Ovary (tissue), 10 donors: ENCODE measurements at places on chromosomes 3 and 15. TPM values are rescaled to one million over a fixed set of nuclear protein-coding genes. Genes with fewer than 3 reads are reported as not detected.

IL17RB gene
- 1.6 TPM for total RNA-seq

WDR82 gene
- total RNA-seq, result 104 TPM

THRB gene
- total RNA-seq, result 4.9 TPM

CHMP2B gene
- total RNA-seq, result 39.9 TPM

TP63 gene
- total RNA-seq, result 0.18 TPM

FEZF2 gene
- total RNA-seq, result not detected

ISLR gene
- total RNA-seq, result 156 TPM

GRK7 gene
- total RNA-seq, result not detected

PLD1 gene
- total RNA-seq, result 43.6 TPM

TMCO5A gene
- total RNA-seq, result not detected

CFAP161 gene
- 1.3 TPM for total RNA-seq

MKRN2 gene
- total RNA-seq, result 23.8 TPM

RPLP1 gene
- 2,318 TPM for total RNA-seq

ROBO2 gene
- total RNA-seq, result 4.9 TPM

CCR5 gene
- total RNA-seq, result 1.2 TPM

PLOD2 gene
- 41.3 TPM for total RNA-seq

TTLL13 gene
- 0.13 TPM for total RNA-seq

UTS2B gene
- 1.0 TPM for total RNA-seq

SCN5A gene
- 3.8 TPM for total RNA-seq

IRAK2 gene
- 1.4 TPM for total RNA-seq

CYP1A2 gene
- not detected for total RNA-seq

TMEM158 gene
- total RNA-seq, result 1.8 TPM

CDCP1 gene
- total RNA-seq, result 14.4 TPM

SLC22A13 gene
- 0.12 TPM for total RNA-seq

RYR3 gene
- total RNA-seq, result 0.96 TPM

CSTA gene
- total RNA-seq, result 9.9 TPM

CAMK2N2 gene
- total RNA-seq, result not detected

CIP2A gene
- 4.3 TPM for total RNA-seq

TRPM1 gene
- not detected for total RNA-seq

GRAMD1C gene
- 1.1 TPM for total RNA-seq

ADAMTS9 gene
- 44.2 TPM for total RNA-seq

PRKCI gene
- 36.1 TPM for total RNA-seq

KNL1 gene
- total RNA-seq, result 0.38 TPM

STAB1 gene
- 34.5 TPM for total RNA-seq

GOLGA6D gene
- not detected for total RNA-seq

EPHB1 gene
- 1.0 TPM for total RNA-seq

SH2D7 gene
- not detected for total RNA-seq

GPR27 gene
- total RNA-seq, result 12.7 TPM

ISLR2 gene
- 1.1 TPM for total RNA-seq

GUCA1C gene
- total RNA-seq, result not detected

WDR49 gene
- 1.4 TPM for total RNA-seq

PRR23C gene
- not detected for total RNA-seq

ADPRH gene
- 4.8 TPM for total RNA-seq

SKOR1 gene
- total RNA-seq, result 0.92 TPM

PLA2G4D gene
- total RNA-seq, result not detected

GOLGA8S gene
- 0.33 TPM for total RNA-seq

CTXN2 gene
- total RNA-seq, result not detected

CCDC13 gene
- 0.28 TPM for total RNA-seq

C15orf62 gene
- total RNA-seq, result 0.42 TPM

ALS2CL gene
- 8.8 TPM for total RNA-seq

LRRN1 gene
- total RNA-seq, result 2.9 TPM

ERC2 gene
- 2.1 TPM for total RNA-seq

NKTR gene
- 93.1 TPM for total RNA-seq
